RPMI8226 (cell line): ENCODE measurements at places on chromosomes 3 and 15.

GRCh38 chr3:187913617-187914033, 168.4 kb upstream of the BCL6 start:
- no peak for DNase-seq

GRCh38 chr3:182078316-182078715, 366.6 kb downstream of the SOX2 start:
- DNase-seq: no peak

- peak; percentile 23 for DNase-seq
These were observed 532 bp downstream of the B4GALT4 start for GRCh38 chr3:119240101-119240590.

GRCh38 chr3:64067506-64068346, 44.4 kb upstream of the PSMD6 start:
- DNase-seq: no peak

- DNase-seq: no peak
These were observed 35.2 kb downstream of the GLB1 start for GRCh38 chr3:33061782-33062181.

DNA sequence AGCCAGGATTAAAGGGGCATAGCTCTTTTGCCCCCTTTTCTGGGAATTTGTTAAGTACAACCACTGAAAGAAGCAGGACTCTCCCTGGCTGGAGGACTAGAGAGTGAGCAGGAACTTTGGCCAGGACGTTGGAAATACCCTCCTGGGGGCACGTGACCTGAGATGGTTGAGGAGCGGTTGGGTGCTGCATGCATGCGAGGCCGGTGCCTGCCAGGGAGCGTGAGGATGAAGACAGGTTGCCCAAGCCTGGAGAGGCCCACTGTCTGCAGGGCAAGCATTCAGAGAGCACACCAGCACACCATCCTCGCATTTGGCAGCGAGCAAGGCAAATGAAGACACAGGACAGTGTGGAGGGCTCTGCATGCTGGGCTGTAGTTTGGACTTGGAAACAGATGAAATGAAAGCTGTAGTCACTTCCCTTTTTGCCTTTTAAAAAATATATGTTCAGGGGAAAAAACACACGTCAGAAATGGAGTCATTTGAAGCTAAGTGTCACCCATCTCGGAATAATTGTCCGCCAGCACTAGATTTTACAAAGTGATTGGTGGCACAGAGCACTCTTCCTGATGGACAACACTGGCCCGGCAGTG, 217.6 kb downstream of the SLCO3A1 start:
- peak; percentile 21 for DNase-seq

DNA sequence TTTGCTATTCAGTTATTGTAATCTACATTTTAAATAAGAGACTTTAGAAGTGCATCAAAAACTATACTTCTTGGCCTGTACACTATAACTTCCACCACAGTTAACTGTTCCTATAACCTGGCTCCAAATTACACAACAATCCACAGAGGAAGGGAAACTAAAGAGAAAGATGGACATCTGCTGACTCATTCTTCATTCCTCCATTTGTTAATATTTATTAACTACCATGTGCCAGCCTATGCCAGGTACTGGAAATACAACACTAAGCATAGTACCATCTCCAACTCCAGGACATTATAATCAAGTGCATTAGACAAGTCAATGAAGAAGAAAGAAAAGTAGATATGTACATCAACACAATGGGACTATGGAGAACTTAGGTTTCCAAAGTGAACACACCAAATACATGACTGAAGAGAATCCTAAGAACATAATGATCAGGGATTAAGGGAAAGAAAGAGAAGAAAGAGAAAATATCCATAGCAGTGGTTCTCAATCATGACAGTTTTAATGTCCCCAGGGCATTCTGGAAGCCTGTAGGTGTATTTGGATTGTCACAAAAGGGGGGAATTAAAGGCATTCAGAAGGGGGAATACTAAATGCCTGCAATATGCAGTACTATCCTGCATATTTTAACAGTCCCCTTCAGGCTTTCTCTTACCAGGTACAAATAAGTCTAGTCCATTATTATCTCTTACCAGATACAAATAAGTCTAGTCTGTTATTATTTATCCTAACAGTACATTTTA, 8.9 kb downstream of the ICE2 start:
- DNase-seq: no peak

DNA sequence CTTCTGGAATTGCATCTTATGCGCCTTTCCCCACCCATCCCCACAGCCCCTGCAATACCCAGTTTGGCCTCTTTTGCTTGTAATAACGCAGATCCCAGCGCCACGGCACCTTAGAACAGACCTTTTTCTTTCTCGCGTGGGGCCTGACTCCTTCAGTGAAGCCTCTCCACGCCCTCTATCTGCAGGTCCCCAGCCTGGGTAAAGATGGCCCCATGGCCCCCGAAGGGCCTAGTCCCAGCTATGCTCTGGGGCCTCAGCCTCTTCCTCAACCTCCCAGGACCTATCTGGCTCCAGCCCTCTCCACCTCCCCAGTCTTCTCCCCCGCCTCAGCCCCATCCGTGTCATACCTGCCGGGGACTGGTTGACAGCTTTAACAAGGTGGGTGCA, 594 bp downstream of the CRELD1 start:
- DNase-seq: peak; percentile 49

DNA sequence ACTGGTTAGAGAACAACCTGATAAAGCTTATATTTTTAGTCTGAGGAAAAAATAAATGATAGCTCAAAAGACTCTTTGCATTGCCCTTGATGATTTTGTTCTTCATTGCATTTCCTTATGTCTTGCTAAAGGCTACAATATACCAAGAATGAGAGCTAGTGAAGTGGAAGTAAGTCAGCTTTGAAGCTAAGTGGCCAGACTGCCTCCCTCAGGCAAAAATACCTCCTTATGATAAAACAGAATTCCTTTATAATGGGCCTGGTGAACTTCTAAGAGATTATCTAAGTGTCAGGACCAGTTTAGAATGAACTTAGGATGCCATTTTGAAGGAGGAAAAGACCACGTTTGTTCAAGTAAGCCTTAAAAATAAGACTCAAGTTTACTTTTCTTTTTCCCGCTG, 678.4 kb downstream of the ROBO2 start:
- no peak for DNase-seq

- DNase-seq: peak; percentile 51
These were observed 17.5 kb downstream of the ABCF3 start for GRCh38 chr3:184203526-184203925.

- peak; percentile 85 for DNase-seq
These were observed 40.9 kb upstream of the RNU6-1 start for GRCh38 chr15:67880651-67881182.

DNA sequence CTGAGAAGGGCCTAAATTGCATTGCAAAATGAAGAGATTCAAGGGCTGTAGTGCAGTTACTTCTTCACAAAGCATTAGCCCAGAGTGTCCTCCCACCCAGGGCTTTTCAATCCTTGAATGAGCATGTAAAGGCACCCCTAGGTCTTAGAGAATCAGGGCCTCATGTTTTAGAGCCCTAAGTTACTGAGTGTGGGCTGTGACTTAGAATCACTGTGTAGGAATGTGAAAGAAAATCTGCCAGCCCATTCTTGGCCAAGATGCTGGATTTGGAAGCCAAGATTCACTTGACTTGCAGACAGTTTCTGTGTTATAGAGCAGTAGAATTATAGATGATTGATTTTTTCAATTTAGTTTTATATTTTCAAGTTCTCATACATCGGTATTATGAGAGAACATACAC, 153.2 kb downstream of the MYRIP start:
- DNase-seq: no peak

DNA sequence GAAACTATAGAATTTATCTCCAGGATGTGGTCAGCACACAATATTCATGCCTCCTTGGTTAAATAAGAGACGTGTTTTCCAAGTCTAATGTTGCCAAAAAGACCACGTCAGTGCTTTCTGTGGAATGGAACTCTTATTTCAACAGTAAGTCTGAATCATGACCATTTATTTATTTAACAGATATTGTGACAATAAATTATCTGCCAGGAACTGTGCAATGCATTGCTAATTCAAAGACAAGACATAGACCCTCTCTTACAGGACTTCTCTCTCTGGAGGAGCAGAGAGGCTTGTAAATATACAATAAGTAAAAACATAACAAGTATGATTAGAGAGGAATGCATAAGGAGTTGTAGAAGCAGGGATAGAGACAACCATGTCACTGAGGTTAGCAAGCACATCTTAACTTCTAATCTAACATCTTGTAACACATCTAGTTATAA, 227.5 kb downstream of the DTWD1 start:
- no peak for DNase-seq

DNA sequence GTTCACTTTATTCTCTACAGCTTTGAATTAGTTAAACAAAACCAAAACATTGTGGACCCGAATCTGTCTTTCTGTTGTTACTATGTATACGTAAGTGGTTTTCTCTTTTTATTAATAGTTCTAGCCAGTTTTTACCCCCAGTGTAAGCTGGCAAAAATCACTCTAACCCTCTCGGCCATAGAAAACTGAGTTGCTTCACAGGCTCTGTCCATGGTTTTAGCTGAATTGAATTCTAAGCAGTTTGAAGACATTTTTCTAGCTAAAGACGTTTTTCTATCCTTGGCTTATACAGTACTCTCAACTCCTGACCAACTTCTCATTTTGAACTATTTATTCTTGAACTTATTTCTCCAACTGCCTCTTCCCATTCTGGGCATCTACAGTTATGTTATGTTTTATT, 62.9 kb downstream of the CDIN1 start:
- DNase-seq: no peak

DNA sequence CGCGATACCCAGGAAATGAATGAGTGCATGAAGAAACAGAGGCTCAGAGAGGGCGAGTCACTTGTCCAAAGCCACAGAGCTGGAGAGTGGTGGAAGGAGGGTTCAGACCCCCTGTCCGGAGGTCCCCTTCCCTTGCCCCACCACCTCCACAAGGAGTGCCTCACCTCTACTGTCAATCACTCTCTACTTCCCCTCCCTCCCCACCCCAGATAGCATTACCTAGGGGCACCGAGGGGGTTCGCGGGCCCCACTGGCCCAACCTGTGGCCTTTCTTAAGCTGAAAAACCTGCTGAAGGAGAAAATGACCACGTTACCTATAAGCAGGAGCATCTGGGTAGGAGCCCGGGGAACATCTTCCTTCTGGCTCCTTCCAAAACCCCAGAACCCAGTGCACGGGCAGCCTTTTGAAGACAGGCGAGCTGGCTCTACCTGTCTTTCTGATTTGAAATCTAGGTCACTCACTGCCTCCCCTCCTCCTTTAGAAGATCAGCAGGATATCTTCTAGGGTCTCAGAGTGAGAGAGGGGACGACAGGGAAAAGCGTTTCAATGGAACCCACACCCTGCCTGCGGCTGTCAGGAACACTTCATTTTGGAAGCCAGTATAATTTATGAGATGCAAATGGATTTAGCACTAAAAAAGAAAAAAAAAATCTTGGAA, 89.9 kb upstream of the MEF2A start:
- DNase-seq: no peak

DNA sequence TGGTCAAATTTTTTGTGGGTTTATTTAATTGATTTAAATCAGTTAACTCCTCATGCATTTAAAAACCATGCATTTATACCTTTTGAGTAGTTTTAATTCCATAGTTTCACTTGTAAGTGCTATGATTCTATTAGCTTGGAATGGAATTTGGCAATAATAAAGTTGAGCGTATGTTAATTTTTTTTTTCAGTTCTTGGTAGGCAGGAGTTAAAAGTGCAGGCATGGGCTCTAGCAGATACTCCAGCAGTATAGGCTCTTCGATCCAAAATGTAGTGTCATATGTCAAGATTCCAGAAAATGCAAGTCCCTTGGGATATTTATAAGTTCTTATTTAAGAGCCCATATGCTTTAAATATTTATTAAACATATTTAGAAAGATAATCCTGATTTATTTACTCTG, 70.3 kb downstream of the LYSMD4 start:
- no peak for DNase-seq

GRCh38 chr3:10145685-10146084, 4.1 kb downstream of the VHL start:
- DNase-seq: no peak

- DNase-seq: no peak
These were observed 6.1 kb downstream of the CP start for GRCh38 chr3:149215515-149215914.

- DNase-seq: no peak
These were observed 74.4 kb upstream of the KLF13 start for GRCh38 chr15:31252171-31252785.

GRCh38 chr15:78075490-78076230, 1.9 kb downstream of the TBC1D2B start:
- DNase-seq: no peak

DNA sequence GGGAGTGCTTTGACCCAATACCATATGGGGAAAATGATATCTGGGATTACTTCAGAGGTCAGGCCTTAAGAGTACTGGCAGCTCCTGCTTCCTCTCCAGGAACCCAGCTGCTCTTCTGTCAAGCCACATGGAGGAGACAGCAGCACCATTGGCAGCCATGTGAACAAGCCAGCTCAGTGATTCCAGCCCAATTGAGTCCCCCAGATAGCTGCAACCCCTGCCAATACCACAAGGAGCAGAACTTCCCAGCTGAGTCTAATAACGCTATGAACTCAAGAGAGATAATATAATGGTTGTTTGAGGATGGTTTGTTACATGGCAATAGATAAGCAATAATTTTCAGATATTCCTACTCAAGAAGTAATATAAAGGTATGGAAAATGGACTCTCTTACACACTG, 126.8 kb upstream of the CPNE4 start:
- DNase-seq: no peak

- DNase-seq: no peak
These were observed 210.1 kb downstream of the MECOM start for GRCh38 chr3:169453256-169454059.

DNA sequence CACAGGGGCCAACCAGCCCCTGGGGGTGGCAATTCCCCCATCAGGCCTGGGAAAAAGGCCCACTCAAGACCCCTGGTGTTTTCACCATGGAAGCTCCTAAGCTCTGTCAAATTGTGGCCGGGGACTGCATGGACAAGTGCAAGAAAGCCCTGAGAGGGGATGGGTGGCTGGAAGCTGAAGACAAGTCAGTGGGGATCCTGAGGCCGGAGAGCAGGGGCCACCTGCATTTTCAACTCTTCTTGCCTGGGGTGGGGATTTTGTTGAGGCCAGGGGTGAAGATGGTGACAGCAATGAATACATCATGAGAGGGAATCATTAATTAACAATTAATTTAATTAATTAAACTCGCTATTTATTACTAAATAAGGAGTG, 33.9 kb downstream of the FEM1B start:
- DNase-seq: no peak

DNA sequence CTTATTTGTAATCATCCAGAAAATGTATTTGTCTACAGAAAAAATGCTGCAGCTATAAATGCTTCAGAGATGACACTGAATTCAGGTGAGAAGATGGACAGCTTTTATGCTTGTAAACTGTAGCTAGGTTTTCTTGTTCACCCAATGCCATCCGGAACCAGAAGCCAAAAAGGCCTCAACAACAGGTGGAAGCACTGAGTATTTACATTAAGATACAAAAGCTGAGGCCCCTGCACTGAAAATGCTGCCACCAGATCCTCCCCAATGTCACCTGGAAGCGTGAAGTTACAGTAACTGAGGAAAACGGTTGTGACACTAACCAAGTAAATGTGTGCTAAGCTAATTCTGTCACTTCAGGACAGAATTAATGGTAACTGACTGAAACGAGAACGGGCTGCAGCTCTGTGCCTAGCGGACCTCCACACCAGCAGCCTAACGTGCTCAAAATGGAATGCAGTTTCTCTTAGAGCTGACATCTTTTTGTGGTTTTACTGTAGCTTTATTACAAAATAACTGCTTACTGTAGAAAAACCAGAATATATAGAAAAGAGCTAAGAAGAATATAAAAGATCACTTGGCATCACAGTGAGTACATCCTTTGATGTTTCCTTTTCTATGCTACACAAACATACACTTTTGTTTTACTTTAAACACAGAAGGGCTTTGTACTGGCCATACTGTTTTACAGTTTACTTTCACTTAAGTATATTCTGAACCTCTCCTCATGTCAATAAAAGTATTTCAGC, 7.6 kb downstream of the CHSY1 start:
- no peak for DNase-seq
